ENCODE measurements at places on chromosomes 7 and 10. TPM values are rescaled to one million over a fixed set of nuclear protein-coding genes. Genes with fewer than 3 reads are reported as not detected.

DNA sequence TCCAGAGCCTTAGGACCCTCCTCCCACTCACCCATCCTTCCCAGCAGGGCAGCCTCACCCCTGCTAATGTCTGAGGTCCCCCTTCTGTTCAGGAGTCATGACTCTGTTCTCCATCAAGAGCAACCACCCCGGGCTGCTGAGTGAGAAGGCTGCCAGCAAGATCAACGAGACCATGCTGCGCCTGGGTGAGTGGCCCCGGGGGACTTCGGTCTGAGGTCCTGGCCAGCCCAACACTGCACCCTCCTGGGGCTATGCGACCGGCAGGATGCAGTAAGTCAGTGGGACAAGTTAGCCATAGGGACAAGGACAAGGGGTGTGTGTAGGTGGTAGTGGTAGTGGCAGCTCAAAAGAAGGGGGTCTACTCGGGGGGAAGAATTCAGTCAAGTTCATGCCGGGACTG is 16.2 kb upstream of the AHCYL2 start:
- no peaks in the 10 kb centered on the region for H3K27me3 ChIP-seq
- no peak for DNase-seq
- H3K27ac ChIP-seq = no peak overlapping the region
- no peak overlapping the region for H3K4me3 ChIP-seq
- no peaks in the 10 kb centered on the region for H3K4me1 ChIP-seq

DNA sequence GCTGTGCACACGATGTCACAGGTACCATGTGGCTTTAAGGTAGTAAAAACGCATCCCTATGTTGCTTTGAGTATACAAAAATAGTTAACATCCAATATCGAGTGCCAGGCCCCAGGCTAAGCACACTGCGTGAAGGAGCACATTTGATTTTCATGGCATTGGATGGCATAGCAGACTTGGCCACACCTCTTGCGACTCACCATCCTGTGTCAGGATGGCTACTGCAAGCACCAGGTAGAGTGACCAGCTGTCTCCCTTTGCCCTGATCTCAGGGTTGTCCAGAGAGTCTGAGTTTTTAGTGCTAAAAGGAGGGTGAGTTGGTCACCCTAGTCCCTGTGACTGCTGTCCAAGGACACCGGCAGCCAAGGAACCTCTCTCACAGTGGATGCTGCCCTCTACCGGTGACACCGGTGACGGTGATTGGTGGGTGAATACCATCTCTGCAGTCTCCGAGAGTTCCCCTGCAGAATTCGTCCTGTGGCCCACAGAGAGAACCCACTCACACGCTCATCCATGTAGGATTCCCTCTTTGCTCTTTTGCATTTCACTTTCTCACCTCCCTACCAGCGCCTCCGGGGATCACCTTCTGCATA is 76.1 kb downstream of the BICC1 start:
- H3K27ac ChIP-seq = no peak overlapping the region
- H3K36me3 ChIP-seq = no peaks in the 10 kb centered on the region
- no peaks in the 10 kb centered on the region for H3K4me1 ChIP-seq
- no peaks in the 10 kb centered on the region for H3K27me3 ChIP-seq

DNA sequence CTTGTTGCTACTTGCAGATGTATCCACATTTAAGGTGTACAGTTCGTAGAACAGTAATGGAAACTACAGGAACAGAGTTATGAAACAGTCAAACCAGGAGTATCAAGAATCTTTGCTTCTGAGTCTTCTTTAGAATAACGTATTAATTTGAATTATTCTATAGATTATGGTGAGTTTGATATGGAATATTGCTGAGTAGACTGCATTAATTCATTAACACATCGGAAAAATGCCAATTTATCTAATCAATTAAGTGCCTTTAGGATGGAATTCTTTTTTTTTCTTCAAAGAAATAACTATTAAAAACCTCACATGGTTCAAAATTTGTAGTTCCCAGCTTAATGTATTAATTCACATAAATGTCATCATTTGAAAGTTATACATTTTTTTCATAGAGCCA is 3.8 kb downstream of the TFAM start:
- no peak for DNase-seq
- H3K27me3 ChIP-seq = no peaks in the 10 kb centered on the region
- no peak overlapping the region for H3K27ac ChIP-seq
- H3K36me3 ChIP-seq = no peaks in the 10 kb centered on the region
- H3K4me1 ChIP-seq = peaks cover 10% of the 10 kb centered on the region
- no peak overlapping the region for H3K4me3 ChIP-seq

GRCh38 chr10:49053053-49053997 is 62.0 kb downstream of the VSTM4 start:
- H3K27ac ChIP-seq = no peak overlapping the region
- H3K4me1 ChIP-seq = peaks cover 14% of the 10 kb centered on the region
- no peaks in the 10 kb centered on the region for H3K27me3 ChIP-seq
- no peak overlapping the region for H3K4me3 ChIP-seq
- no peak for DNase-seq

GRCh38 chr10:131726076-131726880 is 174.5 kb upstream of the PPP2R2D start:
- H3K27me3 ChIP-seq = no peaks in the 10 kb centered on the region
- peak; percentile 67 for DNase-seq
- H3K4me1 ChIP-seq = peaks cover 10% of the 10 kb centered on the region
- H3K4me3 ChIP-seq = no peak overlapping the region

CFTR gene
- 28.4 TPM for polyA plus RNA-seq
